ENCODE measurements at places on chromosomes 6 and 20.
A peak's percentile ranks its signal among the peaks of the same experiment; 100 is the strongest.

GRCh38 chr6:170025341-170025911, 265.5 kb downstream of the DLL1 start:
- no peak for DNase-seq

DNA sequence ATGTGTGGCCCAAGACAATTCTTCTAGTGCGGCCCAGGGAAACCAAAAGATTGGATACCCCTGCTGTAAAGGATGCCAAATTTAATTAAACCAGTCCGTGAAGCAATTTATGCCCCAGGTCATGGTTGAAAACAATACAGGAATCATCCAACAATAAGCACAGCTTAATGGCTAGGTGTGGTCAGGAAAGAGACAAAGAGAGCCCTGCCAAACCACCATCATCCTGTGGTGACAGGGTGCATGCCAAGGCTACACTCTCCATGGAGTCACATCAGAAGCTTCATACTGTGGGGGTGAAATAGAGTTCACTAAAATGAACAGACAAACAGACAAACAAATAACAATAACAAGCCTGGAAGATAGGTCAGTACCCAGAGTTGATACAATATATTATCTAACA, 62.7 kb downstream of the DZANK1 start:
- peak; percentile 9 for DNase-seq

DNA sequence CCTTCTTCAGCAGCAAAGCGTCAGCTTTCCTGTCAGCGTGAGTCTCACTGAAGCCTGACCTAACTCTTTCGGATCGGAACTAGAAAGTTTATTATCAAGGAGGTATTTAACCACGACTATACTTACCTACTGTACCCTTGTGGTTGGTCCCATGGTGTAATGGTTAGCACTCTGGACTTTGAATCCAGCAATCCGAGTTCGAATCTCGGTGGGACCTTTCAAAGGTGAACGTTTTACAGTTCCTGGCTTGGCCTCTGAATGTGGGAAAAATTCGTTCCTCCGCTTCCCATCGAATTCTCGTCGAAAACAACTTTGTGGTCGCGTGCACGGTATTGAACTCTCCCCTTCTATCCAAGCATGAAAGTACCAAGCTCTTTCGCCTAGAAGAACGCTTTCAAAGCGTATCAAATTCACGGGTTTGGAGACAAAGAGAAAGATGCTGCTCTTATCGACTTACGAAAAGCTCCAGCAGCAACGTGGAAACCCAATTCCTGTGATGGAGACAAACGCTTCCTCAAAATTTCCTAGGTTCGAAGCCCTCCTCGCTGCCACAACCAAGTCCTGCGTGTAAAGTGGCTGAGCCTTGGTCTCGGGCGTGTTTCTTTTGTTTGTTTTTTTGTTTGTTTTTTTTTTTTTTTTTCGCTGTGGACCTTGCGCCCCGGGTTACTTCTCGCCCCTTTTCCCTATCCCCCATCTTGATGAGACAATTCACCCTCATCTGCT, 63.7 kb downstream of the GPX5 start:
- peak; percentile 78 for DNase-seq

DNA sequence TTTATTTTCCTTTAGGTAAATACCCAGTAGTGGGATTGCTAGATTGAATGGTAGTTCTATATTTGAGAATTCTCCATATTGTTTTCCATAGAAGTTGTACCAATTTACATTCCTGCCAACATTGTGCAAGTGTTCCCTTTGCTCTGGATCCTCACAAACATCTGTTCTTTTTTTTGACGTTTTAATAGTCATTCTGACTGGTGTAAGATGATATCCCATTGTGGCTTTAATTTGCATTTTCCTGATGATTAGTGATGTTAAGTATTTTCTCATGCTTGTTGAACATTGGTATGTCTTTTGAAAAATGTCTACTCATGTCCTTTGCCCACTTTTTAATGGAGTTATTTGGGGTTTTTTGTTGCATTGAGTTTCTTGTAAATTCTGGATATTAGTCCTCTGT, 85.6 kb downstream of the UBE3D start:
- peak; percentile 66 for DNase-seq

DNA sequence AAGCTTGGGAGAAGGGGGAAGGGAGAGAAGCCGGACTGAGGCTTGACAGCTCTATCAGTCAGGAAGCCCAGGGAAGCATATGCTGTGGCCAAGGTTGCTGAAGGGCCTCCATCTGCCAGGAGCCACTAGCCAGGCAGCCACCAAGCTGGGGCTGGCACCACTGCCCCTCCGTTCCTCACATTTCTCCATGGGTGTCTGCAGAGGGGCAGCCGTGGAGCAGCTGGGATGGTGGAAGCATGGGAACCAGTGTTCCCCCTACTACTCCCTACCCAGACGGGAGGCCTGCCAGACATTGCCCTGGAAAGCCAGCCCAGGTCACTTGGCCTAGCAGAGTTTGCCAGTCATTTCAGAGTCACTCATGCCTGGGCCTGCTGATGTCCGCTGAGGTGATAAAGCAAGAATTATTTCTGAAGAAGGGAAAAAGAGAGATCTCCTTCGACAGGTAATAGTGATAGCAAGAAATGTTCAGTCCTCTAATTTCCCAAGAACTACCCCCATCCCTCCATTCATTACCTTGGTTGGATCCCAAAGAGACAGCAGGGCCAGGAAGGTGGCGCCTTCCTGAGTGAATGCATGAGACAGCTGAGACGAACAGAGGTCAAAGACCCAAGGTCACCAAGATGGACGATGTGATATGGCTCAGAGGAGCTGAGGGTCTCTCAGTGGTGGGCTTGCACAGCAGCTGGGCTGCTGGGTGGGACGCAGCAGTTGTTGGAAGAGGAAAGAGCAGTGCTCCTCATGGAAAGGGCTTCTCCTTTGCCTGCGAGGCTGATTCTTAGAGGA, 21.9 kb downstream of the SNPH start:
- no peak for DNase-seq

- DNase-seq = no peak
Observed at GRCh38 chr6:110609101-110609500, 132.7 kb upstream of the SLC22A16 start.

DNA sequence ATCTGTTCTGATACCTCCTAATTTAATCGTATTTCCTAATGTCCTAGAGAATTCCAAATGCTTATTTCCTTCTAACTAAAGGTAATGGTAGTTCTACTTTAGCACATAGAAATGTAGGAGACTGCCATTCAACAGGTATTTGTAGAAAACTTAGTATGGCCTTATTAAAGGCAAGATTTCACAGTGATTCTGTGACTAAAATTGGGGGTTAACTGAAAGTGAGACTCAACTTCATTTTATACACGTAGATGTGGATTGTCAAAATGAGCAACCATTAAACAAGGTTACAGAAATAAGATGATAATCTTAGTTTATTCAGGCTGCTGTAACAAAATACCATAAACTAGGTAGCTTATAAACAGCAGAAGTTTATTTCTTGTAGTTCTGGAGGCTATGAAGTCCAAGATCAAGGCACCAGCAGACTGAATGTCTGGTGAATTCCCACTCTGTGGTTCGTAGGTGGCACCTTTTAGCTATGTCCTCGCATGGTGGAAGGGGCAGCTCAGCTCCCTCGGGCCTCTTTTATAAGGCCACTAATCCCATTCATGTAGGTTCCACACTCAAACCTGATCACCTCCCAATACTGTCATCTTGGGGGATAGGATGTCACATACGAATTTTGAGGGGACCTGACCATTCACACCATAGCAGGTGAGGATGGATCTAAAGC, 38.7 kb downstream of the TAB2 start:
- no peak for DNase-seq

GRCh38 chr6:37801605-37801940, 18.0 kb upstream of the ZFAND3 start:
- DNase-seq = no peak

DNA sequence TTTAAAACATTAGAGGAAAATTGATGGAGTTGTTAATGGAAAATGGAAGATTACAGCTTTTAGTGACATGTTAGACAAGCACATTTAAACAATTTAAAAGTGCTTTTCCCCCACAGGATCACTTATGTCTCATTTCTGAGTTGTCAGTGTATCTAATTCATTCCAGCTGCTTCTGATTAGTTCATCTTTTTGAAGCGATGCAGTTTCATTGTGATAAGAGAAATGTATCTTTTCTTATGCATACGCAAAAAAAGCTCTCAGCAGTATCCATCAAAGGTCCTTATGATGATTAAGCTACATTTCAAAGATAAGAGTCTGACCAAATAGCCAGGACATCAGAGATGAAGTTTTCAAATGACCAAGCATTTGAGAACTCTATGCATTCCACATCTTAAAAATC, 572.6 kb upstream of the SYNCRIP start:
- no peak for DNase-seq

- DNase-seq = no peak
Observed at GRCh38 chr20:24771542-24772061, 177.5 kb upstream of the CST7 start.

GRCh38 chr20:46721476-46721875, 12.0 kb downstream of the SLC2A10 start:
- DNase-seq = no peak

- DNase-seq = no peak
Observed at GRCh38 chr6:83804886-83805285, 48.3 kb upstream of the RIPPLY2 start.

DNA sequence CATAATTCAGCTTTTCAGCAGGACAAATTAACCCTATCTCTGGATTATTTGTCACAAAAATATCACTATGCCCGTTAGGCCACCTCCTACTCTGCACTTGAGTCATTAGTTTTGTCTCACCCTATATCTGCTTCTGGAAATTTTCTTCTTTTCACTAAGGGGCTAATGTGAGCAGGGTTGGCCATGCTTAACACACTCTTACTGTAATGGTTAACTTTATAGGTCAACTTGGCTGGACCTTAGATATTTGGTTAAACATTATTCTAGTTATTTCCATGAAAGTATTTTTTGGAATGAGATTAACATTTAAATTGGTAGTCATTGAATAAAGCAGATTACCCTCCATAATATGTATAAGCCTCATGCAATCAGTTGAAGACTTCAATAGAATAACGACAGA, 394.6 kb upstream of the PTCHD4 start:
- no peak for DNase-seq

- no peak for DNase-seq
Observed at GRCh38 chr20:8335495-8336195, 203.6 kb downstream of the PLCB1 start.

- no peak for DNase-seq
Observed at GRCh38 chr6:6912817-6913744, 194.7 kb upstream of the RREB1 start.

GRCh38 chr6:25697537-25698340, 45.7 kb downstream of the SCGN start:
- no peak for DNase-seq

DNA sequence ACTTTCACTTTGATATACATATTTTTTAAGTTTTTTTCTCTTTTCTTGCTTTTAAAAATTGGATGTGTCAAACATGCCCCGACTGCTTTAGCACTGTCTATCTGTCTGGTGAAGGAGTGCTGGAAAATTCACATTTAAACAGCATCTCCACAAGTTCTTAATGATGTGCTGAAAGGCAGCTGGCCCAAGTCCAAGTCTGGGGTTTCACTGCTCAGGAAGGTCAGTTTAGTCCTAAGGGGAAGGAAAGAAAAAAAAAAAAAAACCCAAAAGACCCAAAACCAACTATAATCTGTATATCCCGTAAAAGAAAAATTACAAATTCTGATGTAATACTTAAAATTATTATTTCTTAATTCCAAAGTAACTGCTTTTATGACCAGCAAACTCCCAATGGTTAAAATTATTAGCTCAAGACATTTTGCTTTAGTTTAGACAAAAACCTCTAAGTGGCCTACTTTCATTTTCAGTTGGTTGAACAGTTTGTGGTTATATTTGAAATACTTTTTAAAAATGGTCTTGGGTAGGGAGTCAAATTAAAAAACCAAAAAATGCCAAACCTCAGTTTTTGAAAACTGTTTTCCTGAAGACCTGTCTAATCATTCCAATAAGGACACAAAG, 79.5 kb upstream of the PREP start:
- peak; percentile 55 for DNase-seq
